ENCODE measurements at places on chromosomes 6 and 20.

DNA sequence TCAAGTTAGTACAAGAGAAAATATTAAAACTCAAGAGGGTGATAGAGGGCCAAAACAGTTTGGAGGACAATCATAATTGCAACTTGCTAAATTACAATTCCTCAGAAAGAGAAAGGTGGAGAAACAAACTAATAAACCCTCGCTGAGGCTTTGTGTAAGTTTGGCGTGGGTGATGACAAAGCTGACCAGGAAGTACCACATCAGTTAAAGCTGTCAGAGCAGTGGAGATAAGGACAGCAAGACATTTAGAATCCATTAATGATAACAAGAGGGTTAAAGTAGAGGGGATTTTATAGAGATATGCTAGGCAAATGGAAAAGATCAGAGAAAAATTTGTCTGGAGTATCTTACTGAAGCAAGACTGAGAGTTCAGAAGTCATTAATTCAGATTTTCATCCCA is 334.4 kb downstream of the TFAP2B start:
- no peak for DNase-seq

- no peak for DNase-seq
These were observed 29.8 kb downstream of the YTHDF1 start for GRCh38 chr20:63186084-63186483.

DNA sequence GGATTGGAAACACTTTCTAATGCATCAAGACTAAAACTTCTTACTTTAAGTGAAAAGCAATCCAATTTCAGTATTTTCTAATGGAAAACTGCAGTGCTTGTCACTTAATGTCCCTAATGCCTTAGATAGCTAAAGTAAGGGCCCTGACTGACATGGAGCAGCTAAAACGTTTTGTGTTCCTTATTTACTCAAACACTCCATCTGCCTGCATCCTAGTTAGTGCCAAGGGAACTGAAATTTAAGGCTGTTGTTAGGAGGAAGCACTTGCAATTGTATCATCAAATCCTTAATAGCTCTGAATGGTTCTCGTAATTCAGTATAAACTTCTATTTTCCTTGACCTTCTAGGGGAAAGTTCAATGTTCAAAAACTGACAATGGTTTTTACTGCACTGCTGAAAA is 127.4 kb downstream of the GJA10 start:
- no peak for DNase-seq

DNA sequence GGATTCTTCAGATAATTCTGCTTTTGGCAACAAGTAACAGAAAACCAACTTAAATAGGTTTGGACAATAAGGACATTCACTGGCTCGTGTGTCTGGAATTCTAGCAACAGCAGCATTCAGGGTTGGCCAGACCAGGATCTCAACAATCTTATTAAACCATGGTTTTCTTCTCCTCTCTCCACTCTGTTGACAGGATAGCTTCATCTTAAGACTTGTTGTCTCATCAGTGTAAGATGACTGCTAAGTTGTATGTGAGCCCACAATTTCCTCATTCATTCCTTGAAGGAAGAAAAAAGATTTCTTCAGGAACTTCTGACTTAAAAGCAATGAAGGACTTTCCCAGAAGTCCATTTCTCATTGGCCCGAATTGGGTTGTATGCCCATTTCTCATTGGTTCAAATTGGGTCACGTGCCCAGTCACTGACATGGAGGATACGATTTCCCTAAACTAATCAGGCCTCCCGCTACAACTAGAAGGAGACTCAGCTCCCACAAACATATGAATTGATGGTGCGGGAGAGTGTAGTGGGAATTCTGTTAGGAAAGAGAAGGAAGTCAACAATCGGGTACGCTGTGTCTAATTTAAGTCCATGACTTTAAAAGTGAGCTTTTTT is 83.7 kb downstream of the SLC22A3 start:
- DNase-seq, result no peak

- no peak for DNase-seq
These were observed 314.5 kb upstream of the CDH4 start for GRCh38 chr20:60937585-60937984.

DNA sequence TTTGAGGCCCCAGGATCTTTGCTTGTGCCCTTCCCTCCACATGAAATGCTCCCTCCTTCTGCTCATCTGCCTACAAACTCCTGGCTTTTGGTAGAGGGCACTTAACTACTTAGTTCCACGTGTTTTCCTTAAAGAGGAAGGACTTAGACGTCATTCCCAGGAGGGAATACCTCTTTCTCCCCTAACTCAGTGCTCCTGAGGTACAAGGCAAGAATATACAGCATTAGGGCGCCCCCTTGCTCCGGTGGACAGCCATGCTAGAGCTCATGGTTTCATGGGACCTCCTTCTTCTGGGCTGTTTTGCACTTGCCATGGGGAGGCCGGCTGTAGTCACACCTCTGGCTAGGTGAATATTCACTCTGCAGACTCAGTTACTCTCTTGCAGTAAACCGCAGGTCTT is 93.8 kb upstream of the LY86 start:
- DNase-seq, result peak; percentile 19

- no peak for DNase-seq
These were observed 16.9 kb downstream of the SYTL3 start for GRCh38 chr6:158666628-158667359.

DNA sequence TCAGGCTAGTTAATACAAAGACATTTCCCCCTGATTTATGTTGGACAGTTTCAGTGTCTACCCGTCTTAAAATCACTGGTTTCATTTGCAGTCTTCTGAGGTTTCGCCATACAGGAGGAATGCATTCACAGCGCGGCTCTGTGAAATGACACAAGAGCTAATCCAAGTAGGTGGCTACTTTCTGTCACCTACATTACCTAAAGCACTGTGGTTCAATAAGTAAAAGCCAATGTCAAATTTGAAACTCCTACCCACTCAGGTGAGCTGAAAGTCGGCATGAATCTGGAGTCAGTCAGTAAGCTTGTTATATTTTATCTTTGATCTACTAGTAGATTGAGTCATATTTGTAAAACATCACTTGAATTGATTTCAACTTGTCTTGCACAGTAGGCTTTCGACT is 370.8 kb downstream of the LAMA2 start:
- no peak for DNase-seq

DNA sequence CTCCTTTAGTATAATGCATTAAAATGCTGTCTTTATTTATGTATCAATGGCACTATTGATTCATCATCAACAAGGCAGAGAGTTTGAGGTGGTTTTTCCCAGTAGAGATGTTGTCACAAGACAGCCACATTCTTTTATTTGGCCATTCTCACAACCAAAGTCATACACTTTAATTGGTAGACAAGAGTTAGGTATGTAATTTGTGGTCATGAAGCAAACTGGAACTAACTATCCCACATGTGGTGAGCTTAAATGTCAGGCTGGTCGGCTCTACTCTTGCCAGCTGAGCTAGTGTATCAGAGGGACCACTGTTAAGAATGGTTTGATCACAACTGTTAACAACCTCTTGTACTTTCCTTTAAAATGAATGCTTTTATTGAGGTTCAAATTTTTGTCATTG is 714.6 kb downstream of the CD109 start:
- DNase-seq, result no peak

DNA sequence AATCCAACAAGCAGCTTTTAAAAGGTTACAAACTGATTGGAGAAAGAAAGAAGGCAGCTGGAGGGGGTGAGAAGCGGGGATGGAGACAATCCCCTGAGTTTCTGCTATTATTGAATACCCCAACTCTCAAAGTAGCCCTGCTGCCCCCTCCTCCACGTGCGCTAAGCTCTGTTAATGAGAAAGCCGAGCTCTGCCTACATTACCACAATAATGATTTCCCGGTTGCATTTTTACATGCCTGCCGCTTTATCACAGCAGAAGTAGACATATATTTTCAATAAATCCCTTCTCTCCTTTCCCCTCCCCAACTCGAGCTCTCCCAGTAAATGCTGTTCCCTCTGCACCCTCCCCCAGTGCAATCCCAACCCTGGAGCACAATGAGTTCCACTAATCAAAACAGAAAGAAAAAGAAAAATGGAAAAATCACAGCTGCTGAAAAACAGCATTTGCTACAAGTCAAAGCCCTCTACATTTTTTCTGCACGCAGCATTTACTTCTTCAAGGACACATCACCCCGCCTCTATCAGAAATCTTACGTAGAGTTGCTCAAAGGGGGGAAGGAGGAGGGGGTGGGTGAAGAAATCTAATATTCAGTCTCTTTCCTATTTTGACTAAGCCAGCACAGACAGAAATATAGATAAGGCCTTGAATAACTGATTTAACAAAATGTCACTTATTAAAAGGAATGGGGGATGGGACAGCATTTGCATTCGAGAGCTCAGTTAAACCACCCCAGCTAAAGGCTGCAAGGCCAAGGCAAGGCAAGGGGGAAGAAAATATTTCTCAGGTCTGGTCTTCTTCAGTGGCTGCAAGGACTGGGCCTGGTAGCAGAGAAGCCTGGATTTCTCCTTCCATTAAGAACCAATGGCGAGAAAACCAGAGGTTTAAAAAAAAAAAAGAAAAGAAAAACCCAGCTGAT is 10.7 kb downstream of the TRERF1 start:
- no peak for DNase-seq

DNA sequence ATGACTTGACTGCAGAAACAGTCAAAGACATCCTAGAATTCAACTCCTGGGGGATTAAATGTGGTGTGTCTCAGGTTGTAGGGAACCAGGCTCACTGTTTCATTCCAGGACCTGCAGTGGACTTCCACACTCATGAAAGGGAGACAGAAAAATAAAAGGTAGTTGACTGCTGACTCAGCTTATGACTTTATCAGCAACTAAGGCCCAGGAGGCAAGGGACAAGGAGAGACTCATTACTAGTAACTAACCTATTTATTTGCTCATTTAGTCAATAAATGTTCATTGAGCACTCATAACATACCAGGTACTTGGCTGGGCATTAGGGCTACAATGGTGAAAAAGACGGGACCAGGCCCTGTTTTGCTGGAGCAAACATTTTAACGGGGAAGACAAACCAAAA is 2.9 kb downstream of the ZSCAN31 start:
- no peak for DNase-seq

GRCh38 chr6:159254186-159254585 is 85.0 kb downstream of the FNDC1 start:
- no peak for DNase-seq

DNA sequence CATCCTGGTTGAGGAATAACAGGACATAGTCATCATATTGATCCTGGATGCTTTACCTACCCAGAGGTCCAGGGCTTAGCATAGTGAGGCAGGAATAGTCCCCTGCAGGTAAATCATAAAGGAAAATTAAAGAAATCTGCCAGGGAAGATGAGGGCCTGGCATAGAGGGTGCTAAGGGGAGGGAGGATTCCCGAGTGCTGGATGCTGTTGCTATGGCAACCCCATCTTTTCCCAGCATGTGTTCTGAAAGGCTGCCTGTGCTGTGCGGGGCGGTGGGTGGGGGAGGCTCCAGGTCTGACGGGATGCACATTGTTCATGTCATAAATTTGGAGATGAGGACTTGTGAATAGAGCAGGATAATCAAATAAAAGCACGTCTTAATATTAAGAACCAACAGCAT is 212.6 kb upstream of the PCSK2 start:
- DNase-seq, result no peak

GRCh38 chr6:167058261-167058660 is 59.1 kb downstream of the CEP43 start:
- no peak for DNase-seq

DNA sequence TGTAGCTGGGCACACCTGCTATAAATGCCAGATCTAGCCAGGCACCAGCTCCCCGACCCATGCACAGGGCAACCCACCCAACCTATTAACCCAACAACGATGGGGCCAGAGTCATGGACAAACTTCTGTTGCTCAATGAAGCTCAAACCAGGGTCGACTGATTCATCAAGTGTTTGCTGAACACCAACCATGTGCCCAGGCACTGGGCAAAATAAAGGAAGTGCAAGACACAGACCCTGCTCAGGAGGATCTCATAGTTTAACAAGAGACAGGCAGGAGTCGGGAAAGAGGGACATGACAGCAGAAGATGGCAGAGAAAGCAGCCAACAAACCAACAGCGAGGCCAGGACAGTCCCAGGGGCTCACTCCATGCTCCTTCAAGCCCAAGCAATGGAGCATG is 18.8 kb downstream of the KCNK5 start:
- no peak for DNase-seq

- no peak for DNase-seq
These were observed 3.5 kb upstream of the MAPK13 start for GRCh38 chr6:36126553-36127458.

DNA sequence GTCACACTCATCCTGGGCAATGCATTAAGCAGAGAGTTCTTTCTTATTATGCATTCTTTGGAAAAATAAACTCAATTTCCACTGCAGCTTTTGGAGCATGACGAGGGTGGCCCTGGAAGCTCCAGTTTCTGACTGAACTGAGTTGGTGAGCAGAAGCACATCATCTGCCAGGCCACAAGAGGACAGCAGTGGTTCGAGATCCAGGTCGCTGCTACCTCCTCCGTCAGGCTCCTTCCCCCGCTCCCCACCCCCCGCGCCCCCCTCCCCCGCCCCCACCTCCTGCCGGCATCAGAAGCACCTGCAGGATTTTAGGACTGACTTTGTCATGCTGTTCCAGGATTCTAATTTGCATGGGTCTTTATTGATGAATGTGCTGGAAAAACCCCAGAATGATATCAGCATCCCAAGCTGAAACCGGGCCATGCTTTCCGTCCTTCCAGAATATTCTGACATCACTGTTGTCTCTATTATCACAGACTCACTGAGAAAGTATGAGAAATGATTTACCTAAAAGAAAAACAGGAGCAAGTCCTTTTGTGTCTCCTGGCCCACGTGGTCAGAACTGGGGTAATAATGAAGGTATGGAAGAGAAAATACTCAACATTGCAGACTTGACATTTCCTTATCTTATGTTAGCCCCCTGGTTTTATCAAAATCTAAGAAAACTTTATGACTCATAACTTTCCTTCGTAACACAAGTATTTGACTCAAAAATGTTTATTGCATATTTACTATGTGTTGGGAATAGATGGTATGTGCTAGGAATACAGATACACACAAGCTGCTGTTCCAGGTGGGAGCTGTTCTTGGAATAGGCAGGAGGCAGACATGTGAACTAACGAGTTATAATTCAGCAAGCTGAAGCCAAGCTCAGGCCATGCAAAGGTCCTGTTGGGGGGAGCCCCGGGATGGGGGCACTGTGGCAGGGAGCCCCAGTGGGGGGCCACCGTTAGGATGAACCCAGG is 220.2 kb upstream of the EXOC2 start:
- peak; percentile 32 for DNase-seq
